IgD-negative memory B cell (primary cell): ENCODE measurements at places on chromosomes 16 and 17. TPM values are rescaled to one million over a fixed set of nuclear protein-coding genes. Genes with fewer than 3 reads are reported as not detected.

Gene EFNB3
- not detected for polyA plus RNA-seq

Gene DOC2B
- not detected for polyA plus RNA-seq

Gene CD300E
- polyA plus RNA-seq, result 0.11 TPM

Gene NPIPA2
- not detected for polyA plus RNA-seq

Gene TMC8
- polyA plus RNA-seq, result 97.5 TPM

Gene NAGS
- polyA plus RNA-seq, result 0.64 TPM

Gene MAP2K6
- 7.5 TPM for polyA plus RNA-seq

Gene MOSMO
- polyA plus RNA-seq, result 4.1 TPM

Gene CAVIN1
- polyA plus RNA-seq, result not detected

Gene EVPL
- not detected for polyA plus RNA-seq

Gene ASGR2
- 0.60 TPM for polyA plus RNA-seq

Gene CYGB
- polyA plus RNA-seq, result 2.1 TPM

Gene TEKT5
- not detected for polyA plus RNA-seq

Gene MYH1
- not detected for polyA plus RNA-seq

Gene GAS7
- 1.7 TPM for polyA plus RNA-seq

Gene KRTAP3-1
- not detected for polyA plus RNA-seq

Gene PRM3
- polyA plus RNA-seq, result not detected

Gene PPY
- not detected for polyA plus RNA-seq

Gene RHBDL1
- 1.1 TPM for polyA plus RNA-seq

Gene TMIGD1
- not detected for polyA plus RNA-seq

Gene CTRB1
- polyA plus RNA-seq, result not detected

Gene ATP1B2
- polyA plus RNA-seq, result not detected

Gene MYH2
- not detected for polyA plus RNA-seq

Gene KRTAP9-8
- polyA plus RNA-seq, result not detected

Gene OR1A1
- polyA plus RNA-seq, result not detected

Gene SKAP1
- polyA plus RNA-seq, result 11.5 TPM

Gene MILR1
- polyA plus RNA-seq, result 1.9 TPM

Gene HIGD1B
- not detected for polyA plus RNA-seq

Gene IL4R
- polyA plus RNA-seq, result 69.6 TPM

Gene MRPL45
- polyA plus RNA-seq, result 23.5 TPM

Gene ZMYND15
- not detected for polyA plus RNA-seq

Gene FOXO3B
- 3.6 TPM for polyA plus RNA-seq

Gene SLC2A4
- polyA plus RNA-seq, result not detected

Gene TBC1D3E
- not detected for polyA plus RNA-seq

Gene ETV4
- not detected for polyA plus RNA-seq

Gene SLC16A6
- 0.33 TPM for polyA plus RNA-seq

Gene HCRT
- not detected for polyA plus RNA-seq

Gene PRSS8
- not detected for polyA plus RNA-seq

Gene KRT9
- not detected for polyA plus RNA-seq

Gene CA4
- polyA plus RNA-seq, result not detected
